ENCODE measurements at places on chromosomes 7 and 10. TPM values are rescaled to one million over a fixed set of nuclear protein-coding genes. Genes with fewer than 3 reads are reported as not detected.

Gene NKX1-2
- not detected for total RNA-seq

Gene SLC26A3
- total RNA-seq: not detected

Gene HTRA1
- 93.3 TPM for total RNA-seq

Gene DENND2A
- total RNA-seq: 12.4 TPM

Gene HECTD2
- total RNA-seq: 3.7 TPM

Gene GPR85
- total RNA-seq: 0.24 TPM

Gene PDZD7
- 0.91 TPM for total RNA-seq

Gene TMEM254
- 10.1 TPM for total RNA-seq

Gene RBM33
- total RNA-seq: 11.6 TPM

All from epithelial cell of alveolus of lung (primary cell).